ENCODE measurements at places on chromosomes 4 and X.
A peak's percentile ranks its signal among the peaks of the same experiment; 100 is the strongest.

- no peak for DNase-seq
Measured at GRCh38 chr4:78286281-78286680, 229.2 kb downstream of the FRAS1 start.

DNA sequence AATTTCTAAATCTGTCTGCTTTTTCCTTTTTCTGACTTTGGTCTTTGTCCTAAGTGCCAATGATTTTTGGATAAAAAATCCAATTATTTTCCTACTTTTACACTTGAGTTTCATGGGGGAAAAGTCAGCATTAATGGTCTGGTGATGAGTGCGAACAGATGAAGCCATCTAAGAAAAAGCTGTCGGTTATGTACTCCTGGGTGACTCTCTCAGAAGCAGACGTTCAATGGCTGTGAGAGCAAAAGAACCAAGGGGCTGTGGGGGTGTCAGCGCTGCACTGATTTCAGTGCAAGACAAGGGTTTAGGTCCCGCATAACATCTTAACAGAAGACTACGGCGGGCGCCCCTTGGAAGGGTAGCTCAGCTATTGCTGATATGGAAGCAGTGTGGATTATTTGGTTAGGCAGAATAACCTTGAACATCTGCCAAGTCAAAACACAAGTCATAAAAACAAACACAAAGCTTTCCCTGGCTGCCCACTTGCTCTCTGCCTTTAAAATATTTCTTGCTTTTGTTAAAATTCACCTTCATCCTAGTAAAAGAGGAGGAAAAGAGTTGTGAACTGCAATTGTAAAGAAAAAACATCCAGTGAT lies 240.5 kb downstream of the MAML3 start:
- DNase-seq = no peak

DNA sequence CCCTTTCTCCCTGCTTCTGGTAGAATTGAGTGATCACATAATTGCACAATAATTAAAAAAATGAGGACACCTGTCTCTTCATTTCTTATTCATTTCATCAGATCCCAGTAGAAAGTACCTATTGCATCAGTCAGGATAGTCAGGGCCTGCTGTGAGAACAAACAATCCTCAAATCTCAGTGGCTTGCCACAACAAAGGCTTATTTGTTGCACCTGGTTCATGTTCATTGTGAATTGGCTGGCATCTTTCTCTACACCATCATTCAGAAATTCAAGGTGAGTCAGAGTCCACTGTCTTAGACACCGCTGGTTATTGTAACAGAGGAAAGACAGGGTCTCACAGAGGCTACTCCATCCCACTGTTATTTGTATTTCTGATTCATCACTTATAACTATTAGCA lies 409.8 kb downstream of the STIM2 start:
- peak; percentile 15 for DNase-seq

DNA sequence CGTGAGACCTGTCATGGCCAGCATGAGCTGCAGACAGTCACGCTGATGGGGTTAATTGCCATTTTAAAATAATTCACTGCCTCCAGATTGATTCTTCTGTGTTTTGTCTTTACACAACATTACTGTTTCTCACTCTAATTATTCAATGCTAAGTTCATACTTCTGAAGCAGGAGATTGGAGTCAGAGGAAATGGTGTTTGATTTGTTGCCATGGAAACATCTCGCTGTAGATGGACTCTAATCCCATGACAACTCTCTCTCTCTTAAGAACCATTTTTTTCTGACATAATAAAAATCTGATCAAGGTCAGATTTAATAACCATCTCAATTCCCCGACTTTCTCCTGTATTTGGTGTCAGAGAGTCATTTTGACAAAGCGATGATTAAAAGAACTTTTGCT lies 209.0 kb downstream of the IDS start:
- no peak for DNase-seq

GRCh38 chrX:49308604-49309269 lies 5.3 kb downstream of the GAGE10 start:
- DNase-seq = no peak

DNA sequence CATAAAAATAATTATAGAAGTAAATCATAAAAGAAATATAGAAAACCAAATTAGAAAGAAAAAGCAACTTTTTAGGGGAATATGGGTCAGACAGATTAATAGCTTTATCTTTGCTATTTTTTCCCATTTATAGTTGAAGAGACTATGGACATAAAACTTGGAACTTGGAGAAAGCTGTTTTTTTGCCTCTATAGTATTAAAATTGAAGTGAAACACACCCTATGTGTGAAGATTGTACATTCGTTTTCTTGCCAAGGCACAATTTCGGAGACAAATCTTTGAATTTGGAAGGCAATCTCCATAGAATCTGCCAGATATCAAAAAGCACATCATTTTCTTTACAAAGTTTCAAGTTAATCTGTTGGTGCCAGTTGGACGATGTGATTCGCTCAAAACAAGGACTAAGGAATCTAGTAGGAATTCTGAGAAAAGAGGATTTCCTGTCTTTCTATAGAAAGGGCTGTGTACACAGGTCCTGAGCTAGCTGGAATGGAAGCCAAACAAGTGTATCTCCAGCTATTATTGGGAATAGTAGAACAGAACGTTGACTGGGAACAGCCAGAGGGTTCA lies 156.3 kb downstream of the SLC7A11 start:
- no peak for DNase-seq

GRCh38 chr4:182385897-182386296 lies 142.7 kb downstream of the TENM3 start:
- no peak for DNase-seq

- DNase-seq = no peak
Measured at GRCh38 chr4:152500275-152500674, 35.6 kb downstream of the FBXW7 start.

DNA sequence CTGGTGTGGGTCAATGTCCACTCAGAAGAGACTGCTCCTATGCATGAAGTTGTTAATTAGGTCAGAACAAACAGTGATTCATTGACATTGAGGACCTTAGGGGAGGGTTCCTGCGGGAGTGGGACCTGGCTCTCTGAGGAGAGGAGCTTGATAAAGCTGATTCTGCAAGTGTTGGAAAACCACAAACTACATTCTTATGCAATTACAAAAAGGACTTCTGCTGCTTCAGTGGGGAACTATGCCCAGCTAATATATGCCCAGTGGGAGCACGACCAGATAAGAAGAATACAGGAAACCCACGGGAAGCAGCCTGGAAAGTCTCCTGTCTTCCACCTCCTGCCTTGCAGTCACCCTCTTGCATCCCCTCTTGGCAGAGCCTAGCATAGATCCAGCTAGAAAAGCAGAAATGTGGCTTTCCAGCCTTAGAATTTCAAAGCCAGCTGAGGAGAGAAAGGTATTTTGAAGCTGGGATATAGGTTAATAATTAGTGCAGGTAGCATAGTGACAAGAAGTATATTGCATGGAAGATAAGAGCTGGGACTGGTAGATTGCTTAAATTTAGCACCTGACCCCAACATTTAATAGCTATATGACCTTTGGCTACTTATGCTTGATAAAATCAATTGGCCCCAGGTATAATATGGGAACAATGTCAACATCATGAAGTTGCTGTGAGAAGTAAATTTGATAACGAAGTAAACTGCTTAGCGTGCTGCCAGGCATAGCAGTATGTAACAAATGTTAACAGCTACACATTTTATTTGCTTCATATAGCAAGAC lies 34.9 kb upstream of the UGT8 start:
- no peak for DNase-seq

DNA sequence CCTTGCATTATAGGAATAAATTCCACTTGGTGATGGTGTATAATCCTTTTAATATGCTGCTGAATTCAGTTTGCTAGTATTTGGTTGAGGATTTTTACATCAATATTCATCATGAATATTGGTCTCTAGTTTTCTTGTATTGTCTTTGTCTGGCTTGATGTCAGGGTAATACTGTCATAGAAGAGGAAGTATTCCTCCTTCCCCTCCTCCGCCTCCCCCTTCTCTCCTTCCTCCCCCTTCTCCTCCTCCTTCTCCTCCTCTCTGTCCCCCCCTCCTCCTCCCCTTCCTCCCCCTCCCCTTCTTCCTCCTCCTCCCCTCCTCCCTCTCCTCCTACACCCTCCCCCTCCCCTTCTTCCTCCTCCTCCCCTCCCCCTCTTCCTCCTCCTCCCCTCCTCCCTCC lies 65.8 kb downstream of the RGS12 start:
- DNase-seq = no peak

DNA sequence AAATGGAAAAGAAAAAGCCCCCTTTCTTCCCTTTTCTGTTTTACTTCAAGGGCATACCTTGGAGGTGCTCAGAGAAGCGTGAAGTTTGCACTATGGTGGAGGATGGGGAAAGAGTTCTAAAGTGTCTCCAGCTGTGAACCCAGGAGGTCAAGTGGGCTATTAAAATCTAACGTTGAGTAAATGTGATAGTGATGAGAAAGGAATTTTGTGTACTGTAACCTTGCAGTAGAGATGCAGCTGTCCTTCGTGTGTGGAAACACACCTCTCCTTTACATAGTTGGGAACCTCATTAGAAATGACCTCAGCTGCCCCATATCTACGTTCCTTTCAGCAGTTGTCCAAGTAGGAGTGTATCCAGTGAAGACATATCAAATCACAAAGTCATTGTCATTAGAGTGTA lies 26.5 kb downstream of the ADH5 start:
- DNase-seq = no peak

GRCh38 chrX:41406201-41406600 lies 40.9 kb upstream of the NYX start:
- no peak for DNase-seq

- DNase-seq = no peak
Measured at GRCh38 chr4:155780775-155781174, 22.0 kb downstream of the GUCY1B1 start.

GRCh38 chr4:183823434-183823833 lies 81.7 kb upstream of the STOX2 start:
- DNase-seq = no peak

DNA sequence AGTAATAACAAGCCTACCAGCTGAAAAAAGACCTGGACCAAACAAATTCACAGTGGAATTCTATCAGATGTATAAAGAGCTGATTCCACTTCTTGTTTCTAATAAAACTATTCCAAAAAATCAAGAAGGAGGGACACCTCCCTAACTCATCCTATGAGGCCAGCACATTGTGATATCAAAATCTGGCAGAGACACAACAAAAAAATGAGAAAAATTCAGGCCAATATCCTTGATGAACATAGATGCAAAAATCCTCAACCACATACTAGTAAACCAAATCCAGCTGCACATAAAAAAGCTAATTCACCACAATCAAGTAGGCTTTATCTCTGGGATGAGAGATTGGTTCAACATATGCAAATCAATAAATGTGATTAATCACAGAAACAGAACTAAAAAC lies 147.9 kb upstream of the NEIL3 start:
- no peak for DNase-seq

GRCh38 chr4:41358647-41359421 lies 102.1 kb downstream of the UCHL1 start:
- DNase-seq = no peak

- no peak for DNase-seq
Measured at GRCh38 chrX:72371405-72371804, 65.7 kb upstream of the CITED1 start.

GRCh38 chr4:52825460-52826090 lies 36.5 kb upstream of the RASL11B start:
- DNase-seq = peak; percentile 16

- DNase-seq = no peak
Measured at GRCh38 chr4:80142394-80143306, 54.7 kb upstream of the PRDM8 start.

GRCh38 chrX:118353081-118353850 lies 7.4 kb downstream of the WDR44 start:
- DNase-seq = no peak

DNA sequence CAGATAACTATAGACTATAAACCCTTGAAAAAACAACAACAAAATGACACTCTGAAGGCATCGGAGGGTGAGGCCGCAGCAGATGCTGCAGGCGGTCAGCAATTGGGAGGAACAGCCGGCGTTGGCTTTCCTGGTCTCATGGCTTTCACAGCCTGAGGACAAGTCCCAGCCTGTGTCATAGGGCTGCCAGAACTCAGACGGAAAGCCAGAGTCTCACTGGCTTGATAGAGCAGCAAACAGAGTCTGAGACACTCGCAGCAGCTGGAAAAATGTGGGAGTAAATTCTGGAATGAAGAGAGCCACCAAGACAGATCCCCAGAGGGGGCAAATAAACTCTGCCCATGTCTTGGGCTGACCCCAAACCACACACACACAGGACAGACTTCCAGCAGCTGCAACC lies 86.3 kb downstream of the PPP2R2C start:
- no peak for DNase-seq

GRCh38 chr4:155914782-155915181 lies 11.3 kb downstream of the TDO2 start:
- no peak for DNase-seq

GRCh38 chr4:86330961-86331742 lies 28.7 kb downstream of the MAPK10 start:
- no peak for DNase-seq

DNA sequence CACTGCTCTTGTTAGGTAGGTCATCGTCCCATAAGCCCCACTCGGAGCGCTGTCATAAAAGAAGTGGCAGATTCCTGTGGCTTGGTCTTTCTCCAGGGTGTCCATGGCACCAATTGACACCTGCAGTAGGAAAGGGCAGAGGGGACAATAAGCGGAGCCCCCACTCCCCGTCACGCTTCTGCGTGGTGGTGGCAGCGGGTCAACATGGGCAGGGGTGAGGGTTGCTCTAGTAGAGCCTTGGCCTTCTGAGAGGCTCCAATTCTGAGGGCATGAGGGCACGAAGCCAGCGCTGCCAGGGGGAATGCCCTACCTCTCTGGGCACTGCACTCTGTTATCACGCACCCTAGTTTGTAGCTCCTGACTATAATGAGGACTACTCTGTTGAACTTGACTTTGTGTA lies 90.4 kb downstream of the PHKA2 start:
- DNase-seq = no peak

GRCh38 chr4:27692158-27692557 lies 831.5 kb downstream of the STIM2 start:
- DNase-seq = peak; percentile 45

- no peak for DNase-seq
Measured at GRCh38 chrX:20511792-20512191, 245.1 kb upstream of the RPS6KA3 start.

- DNase-seq = no peak
Measured at GRCh38 chr4:145681956-145682355, 2.0 kb downstream of the C4orf51 start.

GRCh38 chr4:42401171-42401570 lies 3.9 kb downstream of the SHISA3 start:
- DNase-seq = no peak

- DNase-seq = no peak
Measured at GRCh38 chr4:23973308-23973855, 83.5 kb upstream of the PPARGC1A start.

GRCh38 chrX:80747832-80748231 lies 61.8 kb downstream of the BRWD3 start:
- DNase-seq = no peak

- no peak for DNase-seq
Measured at GRCh38 chr4:180539284-180539683, 1703.9 kb upstream of the TENM3 start.

DNA sequence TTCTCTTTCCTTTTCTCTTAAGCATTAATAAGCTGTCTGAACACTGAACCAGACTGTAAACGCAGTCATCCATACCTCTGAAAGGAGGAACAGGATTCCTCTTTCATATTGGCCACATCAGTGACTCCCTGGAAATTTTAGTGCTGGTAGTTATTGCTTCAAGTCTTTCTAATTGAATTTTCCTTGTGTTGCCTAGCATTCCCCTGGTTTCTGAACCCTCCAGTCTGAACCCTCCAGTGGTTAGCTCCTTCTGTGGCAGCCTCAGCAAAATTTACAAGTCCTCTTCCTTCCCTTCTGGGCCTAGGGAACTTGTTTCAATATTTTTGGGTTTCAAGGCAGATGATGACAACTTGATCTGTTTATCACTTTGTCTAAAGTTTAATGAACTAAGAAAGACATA lies 7.9 kb downstream of the SPARCL1 start:
- DNase-seq = no peak

- DNase-seq = no peak
Measured at GRCh38 chrX:134146493-134146892, 90.5 kb upstream of the CCDC160 start.

Measured in HCT116 (cell line).